Hindlimb muscle (tissue), 1 donor: ENCODE measurements at places on chromosomes 1 and 21. TPM values are rescaled to one million over a fixed set of nuclear protein-coding genes. Genes with fewer than 3 reads are reported as not detected.

DNA sequence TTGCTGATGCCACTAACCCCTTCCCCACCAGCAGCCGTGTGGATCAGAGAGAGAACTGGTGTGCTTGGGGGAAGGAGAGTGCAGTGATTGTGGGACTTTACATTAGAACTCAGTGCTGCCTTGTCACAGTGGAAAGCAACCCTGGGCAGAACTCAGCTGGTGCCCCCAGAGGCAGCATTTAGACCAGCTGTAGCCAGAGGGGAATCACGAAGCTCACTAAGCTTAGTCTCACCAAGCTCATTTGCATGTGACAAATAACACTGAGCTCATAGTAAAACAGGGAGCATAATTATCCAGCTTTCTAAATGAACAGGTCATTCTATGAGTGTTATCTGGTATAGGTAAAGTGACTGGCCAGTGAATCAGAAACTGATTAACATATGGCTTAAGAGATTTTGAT, 9.8 kb upstream of the SMAP2 start:
- DNase-seq: no peak

- DNase-seq: no peak
Observed at GRCh38 chr1:15358565-15359133, 51.0 kb upstream of the EFHD2 start.

DNA sequence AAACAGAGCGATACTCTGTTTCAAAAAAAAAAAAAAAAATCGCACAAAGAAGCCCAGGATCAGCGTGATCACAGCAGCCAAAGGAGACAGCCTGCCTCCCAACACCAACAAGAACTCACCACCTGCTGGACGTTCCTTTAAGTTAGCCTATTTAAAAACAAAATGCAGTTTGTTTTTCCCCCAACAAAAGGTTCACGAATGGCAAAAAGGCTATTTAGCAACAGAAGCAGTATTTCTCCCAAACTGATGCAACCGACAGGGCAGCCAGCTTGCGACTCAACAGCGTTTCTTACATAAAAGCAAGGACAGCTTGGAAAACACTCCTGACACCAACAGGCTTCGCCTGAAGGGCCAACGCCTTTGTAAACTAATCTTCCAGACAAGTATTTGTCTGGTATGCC, 6.8 kb downstream of the SSU72 start:
- no peak for DNase-seq

The PGLYRP4 gene
- polyA plus RNA-seq: not detected

DNA sequence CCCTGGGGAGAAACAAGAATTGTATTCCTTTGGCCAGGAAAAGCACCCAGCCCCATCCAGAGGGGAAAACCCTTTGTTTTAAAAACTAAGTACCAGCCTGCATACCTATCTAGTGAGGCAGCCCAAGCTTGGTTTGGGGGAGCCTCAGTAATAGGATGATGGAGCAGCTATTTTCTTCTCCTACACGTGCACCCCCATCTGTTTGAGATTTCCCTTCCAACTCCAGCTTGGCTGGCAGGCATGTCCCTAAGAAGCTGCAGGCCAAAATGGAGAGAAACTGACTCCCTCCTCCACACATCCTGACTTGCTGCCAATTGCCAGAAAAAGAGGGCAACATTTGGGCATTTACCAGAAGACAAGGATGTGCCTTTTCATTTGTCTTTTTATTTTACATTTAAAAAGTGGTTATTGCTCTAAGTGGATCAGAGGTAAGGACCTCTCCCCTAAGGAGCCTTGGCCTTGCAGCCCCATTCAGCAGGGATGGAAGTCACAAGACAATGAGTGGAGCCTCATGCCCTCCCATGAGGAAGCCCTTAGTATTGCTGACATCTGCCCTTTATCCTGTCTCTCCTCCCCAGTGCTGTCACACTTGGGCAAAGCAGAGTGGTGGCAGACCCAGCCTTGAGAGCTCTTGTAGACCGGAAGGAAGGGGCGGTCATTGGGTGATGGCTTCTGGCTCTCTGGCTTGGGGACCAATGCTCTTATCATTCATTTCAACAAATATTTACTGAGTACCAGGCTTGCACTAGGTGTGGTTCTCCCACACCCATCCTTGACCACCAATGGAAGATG, 8.6 kb downstream of the FNDC5 start:
- DNase-seq: no peak

The OR2T11 gene
- polyA plus RNA-seq: not detected

GRCh38 chr1:211951856-211952255, 83.5 kb downstream of the INTS7 start:
- no peak for DNase-seq

GRCh38 chr1:21736876-21737275, 46.1 kb downstream of the USP48 start:
- no peak for DNase-seq

- DNase-seq: peak; percentile 54
Observed at GRCh38 chr1:203038217-203038741, 12.0 kb downstream of the PPFIA4 start.

The OR2AK2 gene
- polyA plus RNA-seq: not detected

The SEC16B gene
- polyA plus RNA-seq: 7.0 TPM
